Astrocyte (in vitro differentiated cells and primary cell): ENCODE measurements at places on chromosomes 13 and 19. TPM values are rescaled to one million over a fixed set of nuclear protein-coding genes. Genes with fewer than 3 reads are reported as not detected.

The S1PR2 gene
- 15.7 and 16.8 TPM in 2 replicates for total RNA-seq

- no peaks in the 10 kb centered on the region for H3K4me1 ChIP-seq
- no peaks in the 10 kb centered on the region for H3K27me3 ChIP-seq
- no peak overlapping the region for H3K27ac ChIP-seq
- no peak for DNase-seq
- H3K4me3 ChIP-seq = no peak overlapping the region
Observed at GRCh38 chr13:51784097-51784496, 19.9 kb downstream of the DHRS12 start.

The KLK2 gene
- not detected in 2 replicates for total RNA-seq

The ELSPBP1 gene
- not detected in 2 replicates for total RNA-seq

DNA sequence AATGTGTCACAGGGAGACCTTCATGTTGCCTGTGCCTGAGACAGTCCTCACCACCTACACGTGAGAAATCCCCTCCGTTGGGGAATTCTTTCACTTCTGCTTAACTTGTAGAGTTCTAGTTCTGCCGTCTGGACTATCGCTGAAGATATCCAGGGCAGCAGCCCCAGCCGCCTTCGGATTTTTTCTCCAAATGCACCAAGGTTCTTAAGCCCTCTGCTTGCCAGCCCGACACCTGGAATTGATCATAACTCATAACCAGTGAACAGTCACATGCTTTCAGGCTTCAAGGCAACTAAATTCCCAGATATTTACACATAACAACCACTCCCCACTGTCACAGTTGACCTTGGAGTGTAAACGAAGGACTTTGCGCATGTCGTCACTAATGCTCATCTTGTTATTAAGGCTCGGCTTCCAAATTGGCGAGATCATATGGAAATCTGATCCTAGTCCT lies 114.4 kb downstream of the RAB20 start:
- H3K4me3 ChIP-seq = no peak overlapping the region
- H3K36me3 ChIP-seq = peaks cover 45% of the 10 kb centered on the region
- H3K27me3 ChIP-seq = no peaks in the 10 kb centered on the region
- H3K4me1 ChIP-seq = peaks cover 55% of the 10 kb centered on the region
- H3K27ac ChIP-seq = peak overlapping the region; percentile 61

The SLC7A9 gene
- 0.17 and 0.45 TPM in 2 replicates for total RNA-seq

DNA sequence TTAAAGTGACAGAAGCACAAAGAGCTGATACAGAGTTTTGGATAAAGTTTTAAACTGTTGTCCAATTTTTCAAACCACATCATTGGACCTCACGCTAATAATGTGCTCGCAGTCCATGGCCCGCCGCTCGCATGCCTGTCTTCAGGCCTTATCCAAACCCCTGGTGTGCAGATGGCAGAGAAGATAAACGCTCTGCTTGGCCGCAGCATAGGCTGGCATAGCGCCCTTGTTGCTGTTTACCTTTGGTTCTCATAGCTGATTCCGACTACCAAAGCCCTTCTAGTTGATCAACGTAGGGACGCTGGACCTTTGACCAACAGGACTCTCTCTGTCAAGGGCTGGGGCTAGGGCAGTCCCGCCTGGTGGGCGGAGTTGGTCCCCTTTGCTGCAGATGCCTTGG lies 23.5 kb upstream of the QTRT1 start:
- no peaks in the 10 kb centered on the region for H3K4me1 ChIP-seq
- no peak for DNase-seq
- no peaks in the 10 kb centered on the region for H3K27me3 ChIP-seq
- peaks cover 68% of the 10 kb centered on the region for H3K36me3 ChIP-seq
- H3K27ac ChIP-seq = no peak overlapping the region

- peak overlapping the region; percentile 98 for H3K27ac ChIP-seq
- peaks cover 46% of the 10 kb centered on the region for H3K4me1 ChIP-seq
- no peaks in the 10 kb centered on the region for H3K27me3 ChIP-seq
Observed at GRCh38 chr19:37999309-38000213, 92.6 kb downstream of the SIPA1L3 start.

GRCh38 chr19:41354343-41354953 lies 726 bp upstream of the TGFB1 start:
- DNase-seq = no peak
- peak overlapping the region; percentile 50 for H3K4me3 ChIP-seq
- H3K27ac ChIP-seq = no peak overlapping the region
- no peaks in the 10 kb centered on the region for H3K27me3 ChIP-seq
- H3K4me1 ChIP-seq = peaks cover 4% of the 10 kb centered on the region
- H3K36me3 ChIP-seq = peaks cover 4% of the 10 kb centered on the region

GRCh38 chr13:74201530-74201929 lies 67.3 kb upstream of the KLF12 start:
- H3K27me3 ChIP-seq = no peaks in the 10 kb centered on the region
- H3K36me3 ChIP-seq = no peaks in the 10 kb centered on the region
- DNase-seq = no peak
- peaks cover 20% of the 10 kb centered on the region for H3K4me1 ChIP-seq
- H3K4me3 ChIP-seq = no peak overlapping the region
- no peak overlapping the region for H3K27ac ChIP-seq

The ACP7 gene
- total RNA-seq = not detected in 2 replicates

DNA sequence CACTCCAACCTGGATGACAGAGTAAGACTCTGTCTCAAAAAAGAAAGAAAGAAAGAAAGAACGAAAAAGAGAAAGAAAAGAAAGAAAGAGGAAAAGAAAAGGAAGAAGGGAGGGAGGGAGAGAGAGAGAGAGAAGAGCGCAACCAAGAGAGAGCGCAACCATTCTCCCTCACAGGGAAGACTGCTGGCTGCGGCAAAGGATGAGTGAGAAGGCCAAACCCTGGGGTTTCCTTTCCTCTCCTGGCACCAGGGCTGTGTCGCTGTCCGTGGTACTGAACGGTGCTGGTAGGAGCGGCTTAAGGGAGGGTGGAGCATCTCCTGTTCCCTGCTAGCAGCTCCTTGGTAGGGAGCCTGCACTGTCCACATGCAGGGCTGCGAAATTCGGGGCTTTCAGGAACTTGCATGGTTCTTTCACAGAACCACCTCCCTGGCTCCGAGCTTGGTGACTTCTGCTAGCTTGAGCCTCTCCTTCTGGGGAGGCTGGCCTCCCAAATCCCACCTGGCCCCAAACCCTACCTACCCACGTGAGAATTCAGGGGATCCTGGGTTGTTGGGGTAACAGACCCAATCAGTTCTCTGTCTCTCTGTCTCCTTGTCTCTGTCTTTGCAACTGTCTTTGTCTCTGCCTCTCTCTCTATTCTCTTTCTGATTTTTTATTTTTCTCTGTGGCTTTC lies 51.1 kb upstream of the ZNRF4 start:
- no peaks in the 10 kb centered on the region for H3K36me3 ChIP-seq
- H3K27ac ChIP-seq = no peak overlapping the region
- H3K4me3 ChIP-seq = no peak overlapping the region
- peak; percentile 70 for DNase-seq
- H3K27me3 ChIP-seq = peaks cover 3% of the 10 kb centered on the region
- H3K4me1 ChIP-seq = no peaks in the 10 kb centered on the region

The LACC1 gene
- total RNA-seq = 7.3 and 9.2 TPM in 2 replicates

DNA sequence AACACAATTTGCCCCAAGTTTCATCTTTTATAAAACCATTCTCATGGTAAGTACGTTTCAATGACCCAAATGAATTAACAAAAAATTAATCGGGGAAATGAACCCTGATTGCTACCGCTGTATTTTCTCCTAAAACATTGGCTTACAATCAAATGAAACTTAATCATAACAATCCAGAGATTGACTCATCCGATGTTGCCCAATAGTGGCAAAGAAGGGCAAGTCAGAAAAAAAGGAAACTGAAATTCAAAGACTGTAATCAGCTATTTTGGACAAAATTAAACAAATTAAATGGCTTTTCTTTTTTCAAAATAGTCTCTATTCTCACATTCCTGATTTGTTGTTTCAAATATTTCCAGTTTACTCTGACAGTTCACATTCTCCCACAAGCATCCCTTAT lies 3.9 kb upstream of the ACOD1 start:
- no peaks in the 10 kb centered on the region for H3K36me3 ChIP-seq
- DNase-seq = peak; percentile 56
- no peaks in the 10 kb centered on the region for H3K27me3 ChIP-seq
- H3K4me3 ChIP-seq = no peak overlapping the region
- H3K4me1 ChIP-seq = no peaks in the 10 kb centered on the region
- H3K27ac ChIP-seq = no peak overlapping the region

DNA sequence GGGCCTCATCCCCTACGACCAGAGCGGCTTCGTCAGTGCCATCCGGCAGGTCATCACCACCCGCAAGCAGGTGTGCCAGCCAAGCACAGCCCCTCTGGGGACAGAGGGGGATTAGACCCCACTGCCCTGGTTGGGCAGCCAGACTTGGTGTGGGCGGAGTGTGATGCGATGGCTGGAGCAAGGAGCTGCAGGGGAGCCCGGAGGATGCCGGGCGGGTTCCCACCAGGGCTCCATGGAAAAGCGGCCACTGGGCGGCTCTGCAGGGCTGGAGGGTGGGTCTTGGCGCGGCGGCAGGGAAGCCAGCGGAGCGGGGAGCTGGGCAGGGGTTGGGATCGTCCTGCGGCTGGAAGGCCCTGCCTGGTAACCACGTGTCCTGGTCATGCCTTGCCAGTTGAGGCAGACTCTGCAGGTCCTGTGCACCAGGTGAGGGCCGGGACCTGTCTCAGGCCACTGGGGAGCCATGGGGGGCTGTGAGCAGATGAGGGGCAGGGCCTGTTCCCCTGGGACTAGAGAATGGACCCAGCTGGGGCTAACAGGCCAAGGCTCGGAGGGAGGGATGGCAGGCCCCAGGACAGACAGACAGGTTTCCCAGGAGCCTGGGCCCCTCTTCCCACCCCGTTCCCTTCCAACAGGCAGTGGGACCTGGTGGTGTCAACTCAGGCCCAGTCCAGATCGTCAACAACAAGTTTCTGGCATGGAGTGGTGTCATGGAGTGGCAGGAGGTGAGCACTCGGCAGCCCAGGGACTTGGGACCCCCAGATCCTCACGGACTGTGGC lies 6.3 kb downstream of the PTOV1 start:
- H3K36me3 ChIP-seq = no peaks in the 10 kb centered on the region
- peaks cover 43% of the 10 kb centered on the region for H3K4me1 ChIP-seq
- DNase-seq = no peak

- H3K4me3 ChIP-seq = no peak overlapping the region
- H3K36me3 ChIP-seq = peaks cover 15% of the 10 kb centered on the region
- no peaks in the 10 kb centered on the region for H3K27me3 ChIP-seq
- peak; percentile 80 for DNase-seq
Observed at GRCh38 chr19:14519860-14520407, 1.7 kb upstream of the DNAJB1 start.

- H3K27me3 ChIP-seq = no peaks in the 10 kb centered on the region
- no peak overlapping the region for H3K27ac ChIP-seq
- DNase-seq = no peak
Observed at GRCh38 chr19:47882890-47883289, 3.2 kb downstream of the SULT2A1 start.

DNA sequence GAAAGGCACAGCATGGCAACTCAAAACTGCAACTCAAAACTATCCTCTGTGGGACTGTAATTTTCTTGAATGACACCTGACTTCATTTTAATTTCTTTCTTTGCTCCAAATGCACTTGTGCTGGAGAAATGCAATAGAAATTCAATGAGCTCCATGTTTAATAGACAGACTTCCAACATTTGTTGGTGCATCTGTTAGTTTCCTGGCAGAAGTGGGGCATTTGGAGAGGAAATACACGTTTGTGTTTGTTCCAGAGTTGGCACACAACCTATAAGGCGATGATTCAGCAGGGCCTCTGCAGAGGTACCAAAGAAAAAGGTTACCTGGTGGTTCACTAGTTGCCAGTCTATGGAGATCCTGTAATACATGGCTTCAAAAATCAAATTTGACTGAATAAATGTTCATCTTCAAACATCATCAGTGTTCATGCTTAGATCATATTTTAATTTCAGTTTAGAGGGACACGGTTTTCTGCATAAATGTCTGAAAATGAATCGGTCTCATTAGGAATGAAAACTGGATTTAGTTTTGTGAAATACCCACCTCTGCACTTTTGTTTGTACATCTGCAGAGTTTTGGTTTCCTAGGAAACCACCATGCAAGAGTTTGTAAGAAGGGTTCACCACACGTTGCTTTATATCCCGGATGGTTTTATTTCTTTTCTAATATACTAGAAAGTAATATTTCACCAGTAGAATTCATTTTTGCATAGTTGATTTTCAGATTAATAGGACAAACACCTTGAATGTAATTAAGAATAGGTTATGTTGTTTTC lies 21.8 kb upstream of the OBI1 start:
- H3K27me3 ChIP-seq = no peaks in the 10 kb centered on the region
- no peak overlapping the region for H3K27ac ChIP-seq
- H3K4me1 ChIP-seq = no peaks in the 10 kb centered on the region
- H3K36me3 ChIP-seq = no peaks in the 10 kb centered on the region
- no peak for DNase-seq
- no peak overlapping the region for H3K4me3 ChIP-seq

The DHPS gene
- 43.4 and 47.6 TPM in 2 replicates for total RNA-seq

DNA sequence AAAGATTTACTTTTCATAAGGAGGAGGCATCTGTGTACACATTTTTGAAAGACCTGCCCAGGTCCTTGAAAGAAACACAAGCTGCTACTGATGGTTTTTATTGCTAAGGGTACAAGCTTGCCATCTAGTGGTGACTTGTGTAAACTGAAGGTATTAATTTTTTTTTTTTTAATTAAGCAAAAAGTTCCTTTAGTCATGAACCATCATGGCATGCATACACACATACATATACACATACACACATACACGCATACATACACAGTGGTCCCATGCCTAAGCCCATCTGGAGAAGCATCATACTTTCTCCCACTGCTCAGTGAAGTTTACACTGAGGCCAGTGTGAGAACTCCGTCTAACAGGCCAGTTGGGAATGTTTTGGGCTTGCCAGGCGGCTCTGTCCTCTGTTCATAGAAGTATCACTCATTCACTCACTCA lies 312.5 kb downstream of the DCLK1 start:
- H3K27ac ChIP-seq = no peak overlapping the region
- H3K27me3 ChIP-seq = no peaks in the 10 kb centered on the region
- no peak for DNase-seq
- no peak overlapping the region for H3K4me3 ChIP-seq
- no peaks in the 10 kb centered on the region for H3K36me3 ChIP-seq

GRCh38 chr19:42301646-42302203 lies at the start of gene PRR19:
PRR19 (plus strand) TSS chr19:42302132; CDS start chr19:42309585, 7,453 bp downstream.
- DNase-seq = no peak
- peaks cover 16% of the 10 kb centered on the region for H3K4me1 ChIP-seq
- H3K4me3 ChIP-seq = peak within 1 kb of the TSS; percentile 82
- no peaks in the 10 kb centered on the region for H3K27me3 ChIP-seq

DNA sequence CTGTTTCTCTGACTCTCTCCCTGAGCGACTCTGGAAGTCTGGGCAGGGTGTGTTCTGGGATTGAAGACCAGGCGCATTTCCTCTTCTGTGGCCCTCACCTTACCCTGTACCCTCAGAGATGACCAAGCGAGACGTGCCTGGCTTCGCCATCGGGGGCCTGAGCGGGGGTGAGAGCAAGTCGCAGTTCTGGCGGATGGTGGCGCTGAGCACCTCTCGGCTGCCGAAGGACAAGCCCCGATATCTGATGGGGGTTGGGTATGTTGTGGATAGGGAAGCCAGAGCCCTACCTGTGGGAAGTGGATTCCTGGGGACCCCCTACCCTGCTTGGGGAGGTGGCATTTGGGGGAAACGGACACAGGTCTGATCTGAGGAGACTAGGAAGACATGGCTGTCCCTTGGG lies 5.8 kb upstream of the DNM2 start:
- no peak for DNase-seq
- no peak overlapping the region for H3K4me3 ChIP-seq
- H3K4me1 ChIP-seq = no peaks in the 10 kb centered on the region
- peaks cover 3% of the 10 kb centered on the region for H3K36me3 ChIP-seq
- no peaks in the 10 kb centered on the region for H3K27me3 ChIP-seq
